ENCODE measurements at places on chromosomes 1 and 21.
A peak's percentile ranks its signal among the peaks of the same experiment; 100 is the strongest.

DNA sequence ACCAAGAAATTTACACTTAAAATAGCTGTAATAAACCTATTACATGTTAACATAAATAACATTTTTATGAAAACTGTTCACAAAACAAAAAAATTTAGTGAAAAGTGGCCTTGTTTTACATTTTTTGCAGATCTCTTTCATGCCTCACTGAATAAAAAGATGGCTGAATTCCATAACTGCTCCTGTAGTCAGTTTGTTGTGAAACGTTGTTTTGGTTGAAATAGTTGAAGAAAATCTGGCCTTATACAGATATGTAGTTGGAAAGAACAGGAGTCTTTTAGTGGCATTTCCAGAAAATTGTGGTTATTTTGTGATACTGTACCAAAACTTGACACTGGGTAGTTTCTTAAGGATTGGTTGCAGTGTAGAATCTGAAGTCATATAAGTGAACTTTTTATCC is 18.1 kb downstream of the ITSN1 start:
- DNase-seq: no peak

GRCh38 chr1:26171084-26172072 is at the start of gene ZNF593OS:
Gene ZNF593OS (minus strand): TSS chr1:26171832. CDS start chr1:26171661, 171 bp downstream.
- DNase-seq: no peak

DNA sequence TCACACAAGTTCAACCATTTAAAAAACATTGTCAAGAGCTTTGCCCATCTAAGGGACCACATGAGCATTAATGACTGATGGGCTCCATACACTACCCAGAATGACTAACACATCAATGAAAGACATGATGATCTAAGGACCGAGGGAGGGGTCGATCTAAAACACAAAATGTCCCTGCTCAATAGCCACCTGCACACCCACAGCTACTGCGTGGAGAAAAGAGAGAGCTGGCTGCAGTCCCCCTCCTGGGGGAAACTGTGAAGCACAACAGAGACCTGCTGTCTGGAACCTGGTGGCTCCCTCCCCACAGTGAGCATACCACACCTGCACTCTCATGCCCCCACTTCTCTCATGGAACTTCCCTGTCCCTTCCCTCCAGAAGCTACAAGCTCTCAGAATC is 130.1 kb upstream of the ERG start:
- DNase-seq: no peak

GRCh38 chr1:11299225-11299574 is 26.2 kb downstream of the UBIAD1 start:
- no peak for DNase-seq

DNA sequence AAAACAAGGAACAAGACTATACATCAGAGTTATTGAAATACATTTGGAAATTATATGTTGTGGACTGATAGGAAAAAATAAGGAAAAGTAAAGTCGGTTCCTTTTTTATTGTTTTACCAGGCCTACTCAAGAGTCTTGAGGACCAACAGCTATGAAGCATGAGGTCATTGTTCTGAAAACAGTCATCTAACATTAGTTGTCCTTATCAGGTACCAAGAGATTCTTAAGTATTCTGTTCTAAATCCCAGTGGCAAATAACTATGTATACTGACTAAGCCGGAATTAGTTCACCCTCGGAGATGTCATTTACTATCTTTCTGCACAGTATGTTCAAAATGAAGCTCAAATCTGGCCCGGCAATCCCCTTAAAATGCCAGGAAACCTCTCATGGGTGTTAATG is 585 bp downstream of the ADGRL4 start:
- DNase-seq: peak; percentile 15

DNA sequence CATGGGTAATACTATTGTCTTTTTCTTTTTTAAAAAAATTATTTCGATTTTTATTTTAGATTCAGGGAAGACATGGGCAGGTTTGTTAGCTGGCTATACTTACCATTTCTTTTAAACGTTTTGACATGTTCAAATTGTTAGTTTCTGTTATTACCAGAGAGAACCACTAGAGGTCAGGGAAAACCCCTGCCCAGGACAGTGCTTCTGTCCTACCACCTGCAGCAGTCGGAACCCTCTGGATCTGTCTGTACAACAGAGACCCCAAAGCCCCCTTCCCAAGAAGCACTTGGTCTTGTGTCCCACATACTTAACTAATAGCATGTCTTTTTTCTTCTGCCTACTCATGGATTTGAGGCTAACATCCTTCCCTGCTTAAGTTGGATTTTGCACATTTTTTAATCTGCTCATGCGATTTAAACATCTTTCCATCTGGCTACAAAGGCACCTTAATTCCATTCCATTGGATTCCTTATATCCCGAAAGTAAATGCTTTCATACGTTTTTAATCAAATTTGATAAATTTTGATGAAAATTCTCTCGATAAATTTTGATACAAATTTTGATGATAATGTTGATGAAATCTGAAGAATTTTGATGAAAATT is 10.0 kb upstream of the C1orf115 start:
- no peak for DNase-seq

- no peak for DNase-seq
Measured at GRCh38 chr1:51518586-51519047, 449 bp downstream of the EPS15 start.

GRCh38 chr21:44351535-44352252 is 1.7 kb upstream of the TRPM2 start:
- no peak for DNase-seq

- DNase-seq: no peak
Measured at GRCh38 chr1:193697115-193697762, 510.8 kb upstream of the B3GALT2 start.

GRCh38 chr1:16461681-16462080 is 21.2 kb downstream of the NECAP2 start:
- no peak for DNase-seq

DNA sequence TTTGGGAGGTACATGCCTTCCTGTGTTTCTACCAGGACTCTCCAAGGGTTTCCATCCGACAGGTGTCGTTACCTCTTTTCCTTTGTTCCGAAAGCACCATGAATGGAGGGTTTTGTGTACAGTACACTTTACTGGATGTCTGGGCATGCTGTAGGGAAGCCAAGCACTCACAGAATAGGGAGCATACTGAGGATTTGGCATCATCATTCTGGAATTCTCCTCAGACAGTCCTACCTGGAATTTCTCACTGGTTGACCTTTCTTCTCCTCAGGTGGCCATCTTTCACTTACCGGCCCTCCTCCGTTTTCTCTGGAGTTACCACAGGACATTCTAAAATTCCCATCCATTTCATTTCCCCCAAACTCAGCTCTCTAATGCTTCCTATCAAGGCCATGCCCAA is 5.9 kb upstream of the MPL start:
- no peak for DNase-seq

DNA sequence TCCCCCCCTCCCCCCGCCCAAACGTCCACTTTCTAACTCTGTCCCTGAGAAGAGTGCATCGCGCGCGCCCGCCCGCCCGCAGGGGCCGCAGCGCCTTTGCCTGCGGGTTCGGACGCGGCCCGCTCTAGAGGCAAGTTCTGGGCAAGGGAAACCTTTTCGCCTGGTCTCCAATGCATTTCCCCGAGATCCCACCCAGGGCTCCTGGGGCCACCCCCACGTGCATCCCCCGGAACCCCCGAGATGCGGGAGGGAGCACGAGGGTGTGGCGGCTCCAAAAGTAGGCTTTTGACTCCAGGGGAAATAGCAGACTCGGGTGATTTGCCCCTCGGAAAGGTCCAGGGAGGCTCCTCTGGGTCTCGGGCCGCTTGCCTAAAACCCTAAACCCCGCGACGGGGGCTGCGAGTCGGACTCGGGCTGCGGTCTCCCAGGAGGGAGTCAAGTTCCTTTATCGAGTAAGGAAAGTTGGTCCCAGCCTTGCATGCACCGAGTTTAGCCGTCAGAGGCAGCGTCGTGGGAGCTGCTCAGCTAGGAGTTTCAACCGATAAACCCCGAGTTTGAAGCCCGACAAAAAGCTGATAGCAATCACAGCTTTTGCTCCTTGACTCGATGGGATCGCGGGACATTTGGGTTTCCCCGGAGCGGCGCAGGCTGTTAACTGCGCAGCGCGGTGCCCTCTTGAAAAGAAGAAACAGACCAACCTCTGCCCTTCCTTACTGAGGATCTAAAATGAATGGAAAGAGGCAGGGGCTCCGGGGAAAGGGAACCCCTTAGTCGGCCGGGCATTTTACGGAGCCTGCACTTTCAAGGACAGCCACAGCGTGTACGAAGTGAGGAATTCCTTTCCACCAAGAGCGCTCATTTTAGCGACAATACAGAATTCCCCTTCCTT is 158.1 kb downstream of the RUNX1 start:
- no peak for DNase-seq

DNA sequence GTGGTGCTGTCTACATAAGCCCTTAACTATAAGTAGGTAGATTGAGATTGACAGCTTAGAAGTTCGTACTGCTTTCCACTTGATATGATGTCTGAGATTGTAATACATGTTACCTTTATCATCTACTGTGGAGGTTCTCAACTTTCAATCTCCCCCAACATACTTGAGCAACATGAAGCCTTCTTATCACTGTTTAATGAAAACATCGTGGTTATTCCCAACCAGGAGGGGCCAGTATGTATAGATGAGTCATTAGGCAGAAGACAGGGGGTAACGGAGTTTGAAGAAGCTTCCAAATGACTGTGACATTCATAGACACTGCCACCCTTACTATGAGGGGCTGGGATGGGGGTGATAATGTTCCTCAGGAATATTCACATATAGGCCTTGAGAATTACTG is 36.0 kb downstream of the CENPF start:
- no peak for DNase-seq

DNA sequence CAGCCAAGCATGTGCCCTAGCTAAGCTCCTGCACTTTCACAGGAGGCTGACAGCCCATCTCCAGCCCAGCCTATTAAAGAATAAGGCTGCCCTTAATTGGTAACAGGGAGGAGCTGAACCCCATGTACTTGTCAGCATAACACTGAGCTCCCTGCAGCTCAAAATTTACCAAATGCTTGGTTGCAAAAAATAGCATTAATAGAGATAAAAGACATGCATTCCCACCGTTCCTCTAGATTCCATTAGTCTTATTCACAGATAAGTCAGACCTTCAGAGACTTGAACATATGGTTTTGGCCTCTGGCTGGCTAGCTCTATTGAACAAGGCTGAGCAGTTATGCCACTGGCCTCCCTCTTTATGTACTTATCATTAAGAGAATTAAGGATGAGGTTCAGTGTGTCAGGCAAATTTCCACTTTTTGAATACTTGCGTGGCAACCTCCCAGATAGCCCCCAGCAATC is 29.2 kb downstream of the OLFML3 start:
- peak; percentile 27 for DNase-seq

GRCh38 chr1:203839081-203839480 is 22.3 kb upstream of the SNRPE start:
- no peak for DNase-seq

- DNase-seq: no peak
Measured at GRCh38 chr1:61081144-61081685, 1.1 kb upstream of the NFIA start.

GRCh38 chr1:160211046-160211790 is 6.0 kb downstream of the PEA15 start:
- no peak for DNase-seq

DNA sequence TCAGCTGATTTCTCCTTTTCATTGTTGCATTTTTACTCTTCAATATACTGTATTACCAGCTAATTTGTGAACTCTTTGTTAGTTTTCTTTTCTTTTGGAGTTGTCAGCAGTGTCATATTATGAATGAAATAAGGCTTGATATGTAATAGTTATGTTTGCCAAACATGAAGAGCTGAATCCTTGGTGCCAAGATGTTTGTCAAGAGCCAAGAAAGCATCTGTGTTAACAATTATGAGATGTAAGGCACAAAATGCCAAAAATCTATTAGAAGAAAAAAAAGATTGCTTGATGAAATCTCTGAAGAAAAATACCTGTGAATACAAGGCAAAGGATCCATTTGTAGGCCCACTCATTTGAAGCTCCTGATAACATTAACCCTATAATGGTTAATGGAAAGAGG is 48.4 kb upstream of the RNPC3 start:
- no peak for DNase-seq

DNA sequence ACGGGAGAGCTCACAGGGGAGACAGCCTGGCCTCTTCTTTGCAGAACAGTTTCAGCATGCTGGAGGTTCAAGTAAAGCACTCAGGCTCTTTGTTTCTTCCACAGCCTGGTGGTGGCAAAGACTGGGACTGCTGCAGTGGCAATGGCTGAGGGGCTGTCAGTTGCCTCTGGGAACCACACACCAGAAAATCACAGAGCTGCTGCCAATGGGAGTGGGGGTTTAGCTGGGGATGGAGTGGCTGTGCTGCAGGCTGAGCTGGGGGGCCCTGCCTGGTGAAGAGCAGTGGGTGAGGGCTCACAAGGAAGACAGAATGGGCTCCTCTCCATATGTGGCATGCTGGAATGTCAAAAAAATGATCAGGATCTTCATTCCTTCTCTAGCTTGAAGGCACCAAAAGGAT is 25.6 kb upstream of the PTGFR start:
- no peak for DNase-seq

GRCh38 chr1:7538849-7539768 is 232.0 kb upstream of the VAMP3 start:
- DNase-seq: no peak

DNA sequence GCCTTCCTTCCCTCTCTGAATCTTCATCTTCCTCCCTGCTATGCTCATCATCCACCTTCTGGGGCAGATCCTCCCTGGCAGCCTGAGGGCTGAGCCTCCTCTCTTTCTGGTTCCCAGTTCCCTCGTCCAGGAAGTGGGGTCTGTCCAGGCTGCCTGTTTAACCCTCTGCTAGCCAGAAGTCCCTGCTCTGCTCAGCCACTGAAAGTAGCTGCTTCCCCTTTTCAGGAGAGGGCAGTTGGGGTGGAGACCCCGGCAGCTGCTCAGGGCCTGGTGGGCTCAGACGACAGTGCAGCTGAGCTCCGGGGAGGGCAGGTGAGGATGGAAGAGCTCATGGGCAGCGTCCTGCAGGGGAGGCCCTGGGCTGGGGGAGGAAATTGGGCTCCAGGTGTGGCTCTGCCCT is 43.1 kb upstream of the ETV3 start:
- no peak for DNase-seq

DNA sequence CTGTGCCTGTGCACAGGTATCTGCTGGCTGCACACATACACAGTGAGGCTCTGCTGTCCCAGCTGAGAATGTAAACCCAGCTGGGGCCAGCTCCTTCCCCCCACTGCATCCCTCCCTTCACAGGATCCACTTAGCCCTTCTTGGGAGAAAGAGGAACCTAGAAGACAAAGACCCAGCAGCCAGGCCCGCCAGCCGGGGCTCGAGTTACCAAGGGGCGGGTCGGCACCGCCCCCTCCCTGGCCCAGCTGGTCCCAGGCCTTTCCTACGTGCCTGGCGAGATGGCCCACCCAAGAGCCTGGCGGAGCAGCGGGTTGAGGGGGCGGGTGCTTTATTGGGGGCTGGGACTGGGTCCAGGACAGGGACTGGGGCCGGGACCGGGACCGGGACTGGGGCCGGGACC is 2.1 kb downstream of the SH3BGRL3 start:
- DNase-seq: no peak

DNA sequence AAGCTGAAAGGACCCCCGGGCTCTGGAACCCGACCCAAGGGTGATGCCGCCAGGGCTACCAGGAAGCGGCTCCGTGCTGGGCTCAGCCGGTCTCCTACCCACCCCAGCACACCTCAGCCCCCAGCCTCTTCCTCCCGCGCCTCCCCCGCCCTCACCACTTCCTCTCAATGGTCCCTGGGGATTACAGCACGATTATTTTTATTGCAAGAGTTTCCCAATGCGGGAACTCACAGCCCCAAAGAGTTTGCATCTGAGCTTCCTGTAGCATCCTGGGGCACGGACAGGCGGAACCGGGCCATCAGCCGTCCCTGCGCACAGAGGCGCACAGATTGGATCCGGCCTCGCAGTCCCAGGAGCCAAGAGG is 8.7 kb upstream of the SLX9 start:
- no peak for DNase-seq

Data from non-pigmented ciliary epithelial cell (primary cell).